ENCODE measurements at places on chromosomes 7 and 10.

DNA sequence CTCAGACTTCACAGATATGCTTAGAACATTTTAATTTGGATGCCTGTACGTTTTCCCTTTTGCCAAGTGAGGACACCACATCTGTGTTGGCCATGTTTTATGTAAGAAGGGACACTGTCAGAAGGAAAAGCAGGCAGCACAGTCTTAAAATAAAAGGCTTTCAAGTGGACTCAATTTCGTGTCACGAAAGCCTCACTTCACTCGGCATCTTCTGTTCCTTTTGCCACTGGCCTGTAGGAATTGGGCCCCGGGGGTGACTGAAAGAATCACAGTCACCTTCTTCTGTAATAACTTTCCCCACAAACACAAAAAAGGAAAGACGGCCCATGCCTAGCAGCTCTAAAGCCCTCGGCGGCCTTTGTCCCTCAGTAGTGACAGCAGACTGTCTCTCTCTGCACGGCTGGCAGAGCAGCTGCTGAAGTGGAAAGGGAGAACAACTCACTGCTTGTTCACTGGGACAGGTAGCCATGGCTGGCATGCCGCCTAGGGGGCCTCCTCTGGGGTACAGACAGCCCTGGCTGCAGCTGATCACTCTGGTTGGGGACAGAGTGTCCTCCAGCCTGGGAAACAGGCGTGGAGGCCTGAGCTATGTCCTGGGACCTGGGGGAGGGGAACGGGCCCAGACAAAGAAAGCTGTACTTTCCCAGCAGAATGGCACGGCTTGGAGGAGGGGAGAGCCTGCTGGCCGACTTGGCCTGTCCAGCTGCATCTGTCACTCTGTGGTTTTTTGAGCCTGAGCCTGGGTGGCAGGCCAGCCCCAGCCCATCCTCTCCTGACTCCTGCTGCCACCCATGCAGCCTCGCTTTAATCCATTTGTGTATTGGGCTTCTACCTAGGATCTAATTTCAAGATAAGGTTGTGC, 4.4 kb downstream of the RASSF4 start:
- DNase-seq, result no peak

- DNase-seq, result no peak
Observed at GRCh38 chr10:132479603-132480221, 57.9 kb upstream of the INPP5A start.

DNA sequence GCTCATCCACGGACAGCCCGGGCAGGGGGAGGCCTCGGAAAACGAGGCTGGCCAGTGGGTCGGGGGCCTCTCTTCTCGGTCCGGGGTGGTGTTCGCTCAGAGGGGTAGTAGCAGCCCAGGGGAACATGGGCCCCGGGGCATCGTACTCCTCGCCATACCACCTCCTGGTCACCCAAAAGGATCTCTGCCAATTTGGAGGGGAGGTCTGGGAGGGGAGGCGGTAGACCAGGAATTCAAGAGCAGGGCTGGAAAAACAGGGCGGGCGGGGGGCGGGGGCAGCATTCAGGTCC, 67.4 kb downstream of the SLC29A4 start:
- DNase-seq, result no peak

- DNase-seq, result no peak
Observed at GRCh38 chr7:155670521-155670920, 26.1 kb downstream of the RBM33 start.

DNA sequence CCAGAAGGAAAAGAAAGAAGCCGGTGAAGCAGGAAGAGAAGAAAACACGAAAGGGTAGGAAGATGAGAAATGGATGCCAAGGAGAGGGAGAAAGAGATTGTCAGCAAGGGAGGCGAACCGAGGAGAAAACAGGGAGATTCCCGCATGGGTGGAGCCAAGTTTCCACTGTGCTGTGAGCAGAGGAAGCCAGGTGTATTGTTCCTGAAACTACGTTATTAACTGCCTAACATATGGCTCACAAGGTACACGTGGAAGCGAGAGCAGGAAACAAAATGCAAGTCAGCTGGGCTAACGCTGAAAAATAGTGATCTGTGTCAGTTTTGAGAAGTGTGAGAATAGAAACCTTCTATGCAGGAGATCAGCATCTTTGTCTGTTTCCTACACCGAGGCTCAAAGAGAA, 20.4 kb upstream of the HIPK2 start:
- DNase-seq, result no peak

DNA sequence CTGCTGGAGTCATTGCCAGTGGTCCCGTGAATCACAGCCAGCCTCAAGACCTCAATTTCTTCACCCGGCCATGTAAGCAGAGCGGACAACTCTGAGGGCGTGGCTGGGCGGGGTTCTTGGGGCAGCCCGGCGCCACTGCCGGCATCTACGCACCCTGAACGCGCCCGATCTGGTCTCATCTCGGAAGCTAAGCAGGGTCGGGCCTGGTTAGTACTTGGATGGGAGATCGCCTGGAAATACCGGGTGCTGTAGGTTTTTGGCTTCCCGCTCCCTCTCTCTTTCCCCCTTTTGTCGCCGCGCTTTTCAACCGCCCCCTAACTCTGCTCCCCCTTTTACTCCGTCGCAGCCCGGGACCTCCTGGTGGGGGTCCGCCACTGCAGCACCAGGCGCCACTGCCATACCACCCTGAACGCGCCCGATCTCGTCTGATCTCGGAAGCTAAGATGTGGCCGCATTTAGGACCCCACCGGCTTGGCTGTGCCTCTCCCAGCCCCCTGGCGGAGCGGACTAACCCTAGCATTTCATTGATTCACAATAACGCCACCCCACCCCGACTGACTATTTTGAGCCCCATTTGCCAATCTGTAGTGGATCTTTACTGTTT, 25.3 kb downstream of the GARIN1A start:
- peak; percentile 72 for DNase-seq

DNA sequence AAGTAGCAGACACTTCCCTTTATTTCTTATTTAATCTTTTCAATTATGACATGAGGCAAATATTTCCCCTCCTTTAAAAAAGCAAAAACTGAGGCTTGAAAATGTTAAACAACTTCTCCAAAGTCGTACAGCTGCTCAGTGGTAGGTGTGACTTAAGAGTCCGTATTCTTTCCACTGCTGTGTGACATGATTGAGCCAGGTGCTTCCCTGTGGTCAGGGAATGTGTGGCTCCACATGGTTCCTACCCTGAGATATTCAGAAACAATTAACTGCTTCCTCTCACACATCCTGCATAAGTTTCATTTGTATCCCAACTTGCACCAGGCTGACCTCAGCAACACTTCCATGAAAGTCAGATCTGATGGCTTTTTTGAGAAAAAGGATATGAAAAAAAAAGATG, 13.6 kb downstream of the OPALIN start:
- DNase-seq, result peak; percentile 37

- DNase-seq, result no peak
Observed at GRCh38 chr7:137342265-137342664, 1.3 kb downstream of the PTN start.

DNA sequence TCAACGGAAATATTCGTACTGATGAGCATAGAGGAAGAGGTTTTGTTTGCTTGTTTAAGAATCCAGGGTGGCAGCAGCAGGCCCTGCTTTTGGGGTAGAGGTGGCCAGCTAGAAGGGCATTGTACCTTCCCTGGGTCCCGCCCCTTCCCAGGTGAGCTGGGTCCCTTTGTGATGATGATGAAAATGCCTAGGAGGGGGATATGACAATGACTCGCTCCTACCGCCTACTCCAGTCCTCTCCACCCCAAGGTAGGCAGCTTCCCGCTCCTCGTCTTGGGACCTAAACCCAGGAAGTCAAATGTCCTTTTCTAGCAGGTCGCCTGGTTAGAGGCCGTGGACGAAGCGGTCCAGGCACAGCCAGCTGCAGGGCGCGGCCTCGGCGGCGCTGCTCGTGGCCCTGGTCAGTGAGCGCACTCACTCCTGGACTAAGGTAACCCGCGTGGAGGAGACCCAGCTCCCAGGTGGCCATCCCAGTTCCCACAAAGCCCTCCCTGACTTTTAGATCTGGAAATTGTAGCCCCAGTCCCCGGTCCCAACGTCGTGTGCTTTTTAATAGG, 141.4 kb downstream of the LSMEM1 start:
- DNase-seq, result no peak

DNA sequence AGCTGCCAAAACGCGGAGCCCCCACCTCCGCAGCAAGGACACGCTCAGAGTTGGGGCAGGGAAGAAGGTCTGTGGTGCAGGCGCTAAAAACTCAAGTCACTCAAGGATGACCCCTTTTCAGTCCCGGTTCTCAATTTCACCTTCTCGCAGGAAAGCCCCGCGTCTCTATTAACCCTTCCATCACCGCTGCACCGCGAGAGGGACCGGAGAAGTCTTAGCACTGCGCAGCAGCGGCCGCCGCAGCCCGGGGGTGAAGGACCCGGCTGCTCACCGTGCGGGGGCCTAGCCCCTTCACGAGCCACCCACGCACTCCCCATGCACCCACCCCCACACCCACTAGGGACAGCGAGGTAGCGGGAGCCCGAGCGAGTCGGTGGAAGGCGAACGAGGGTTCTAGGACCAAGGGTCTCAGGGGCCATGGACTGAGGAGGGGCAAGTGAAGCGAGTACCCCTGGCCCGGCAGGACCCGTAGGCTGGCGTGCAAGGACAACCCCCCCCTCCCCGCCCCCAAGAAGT, 162.9 kb downstream of the SH3PXD2A start:
- DNase-seq, result peak; percentile 65

- DNase-seq, result peak; percentile 8
Observed at GRCh38 chr10:116398224-116398623, 29.4 kb upstream of the PNLIPRP3 start.

DNA sequence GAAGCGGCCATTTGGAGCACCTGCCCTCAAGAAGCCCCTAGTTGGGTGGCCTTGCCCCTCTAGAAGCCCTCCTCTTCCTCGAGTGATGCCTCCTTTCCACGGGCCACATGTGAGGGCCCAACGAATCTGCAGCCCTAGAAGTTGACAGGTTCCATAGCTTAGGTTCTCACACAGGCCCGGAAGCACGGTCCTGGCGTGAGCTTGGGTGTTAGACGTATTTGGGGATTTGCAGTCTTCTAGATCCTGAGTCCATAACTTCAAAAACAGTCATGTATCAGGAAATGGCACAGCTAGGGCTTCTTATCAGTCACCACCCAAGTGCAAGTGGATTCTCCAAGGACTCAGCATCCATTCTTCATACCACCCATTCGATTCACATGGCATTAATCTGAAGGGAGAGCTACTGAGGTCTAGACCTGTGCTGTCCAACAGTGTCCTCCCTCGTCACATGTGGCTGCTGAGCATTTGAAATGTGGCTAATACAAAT, 477 bp upstream of the FBXW4 start:
- DNase-seq, result no peak

GRCh38 chr10:13949844-13950542, 363.2 kb downstream of the PRPF18 start:
- DNase-seq, result no peak

DNA sequence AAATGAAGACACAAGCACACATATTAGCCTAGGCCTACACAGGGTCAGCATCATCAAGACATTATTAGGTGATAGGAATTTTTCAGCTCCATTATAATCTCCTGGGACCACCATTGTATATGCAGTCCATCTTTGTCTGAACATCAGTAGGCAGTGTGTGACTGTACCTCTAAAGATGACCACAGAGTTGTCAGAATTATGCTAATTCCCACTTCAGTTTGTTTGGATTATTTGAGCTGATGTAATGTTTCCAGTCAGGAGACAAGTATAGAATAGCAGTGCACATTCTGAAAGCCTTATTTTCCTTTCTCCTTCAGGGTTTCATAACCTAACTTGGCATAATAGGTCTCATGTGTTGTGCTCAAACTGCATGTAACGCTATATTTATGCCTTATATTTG, 306.4 kb downstream of the NXPH1 start:
- DNase-seq, result no peak

- no peak for DNase-seq
Observed at GRCh38 chr10:34198953-34199352, 616.1 kb downstream of the PARD3 start.

GRCh38 chr7:129597672-129598071, 13.8 kb upstream of the NRF1 start:
- DNase-seq, result no peak

DNA sequence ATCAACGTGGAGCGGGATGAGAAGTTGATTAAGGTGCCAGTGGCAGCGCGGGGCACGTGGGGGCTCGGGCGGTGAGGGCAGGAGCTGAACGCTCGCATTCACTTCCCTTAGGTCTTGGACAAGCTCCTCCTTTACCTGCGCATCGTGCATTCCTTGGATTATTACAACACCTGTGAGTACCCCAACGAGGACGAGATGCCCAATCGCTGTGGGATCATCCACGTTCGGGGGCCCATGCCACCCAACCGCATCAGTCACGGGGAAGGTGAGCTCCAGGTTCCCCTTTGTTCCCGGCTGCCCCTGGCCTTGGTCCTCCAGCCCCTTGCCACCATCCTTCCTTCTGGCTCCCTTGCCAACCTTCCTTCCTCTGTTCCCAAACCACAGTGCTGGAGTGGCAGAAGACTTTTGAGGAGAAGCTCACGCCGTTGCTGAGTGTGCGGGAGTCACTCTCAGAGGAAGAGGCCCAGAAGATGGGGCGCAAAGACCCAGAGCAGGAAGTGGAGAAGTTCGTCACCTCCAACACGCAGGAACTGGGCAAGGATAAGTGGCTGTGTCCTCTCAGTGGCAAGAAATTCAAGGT, 2.5 kb downstream of the UFSP1 start:
- DNase-seq, result no peak

DNA sequence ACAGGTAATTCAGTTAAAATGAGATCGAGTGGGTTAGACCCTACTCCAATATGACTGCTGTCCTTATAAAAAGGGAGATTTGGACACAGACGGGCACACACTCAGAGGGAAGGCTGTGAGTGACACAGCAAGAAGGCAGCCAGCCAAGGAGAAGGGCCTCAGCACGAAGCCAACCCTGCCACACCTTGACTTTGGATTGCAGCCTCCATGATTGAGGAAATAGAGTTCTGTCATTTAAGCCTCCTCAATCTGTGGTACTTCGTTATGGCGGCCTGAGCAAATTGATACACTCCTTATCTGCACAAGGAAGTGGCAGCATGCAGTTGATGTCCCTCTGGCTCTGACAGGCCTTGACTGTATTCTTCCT, 43.8 kb downstream of the SH2D4B start:
- no peak for DNase-seq

GRCh38 chr10:128027822-128028507, 98.3 kb downstream of the MKI67 start:
- DNase-seq, result no peak

DNA sequence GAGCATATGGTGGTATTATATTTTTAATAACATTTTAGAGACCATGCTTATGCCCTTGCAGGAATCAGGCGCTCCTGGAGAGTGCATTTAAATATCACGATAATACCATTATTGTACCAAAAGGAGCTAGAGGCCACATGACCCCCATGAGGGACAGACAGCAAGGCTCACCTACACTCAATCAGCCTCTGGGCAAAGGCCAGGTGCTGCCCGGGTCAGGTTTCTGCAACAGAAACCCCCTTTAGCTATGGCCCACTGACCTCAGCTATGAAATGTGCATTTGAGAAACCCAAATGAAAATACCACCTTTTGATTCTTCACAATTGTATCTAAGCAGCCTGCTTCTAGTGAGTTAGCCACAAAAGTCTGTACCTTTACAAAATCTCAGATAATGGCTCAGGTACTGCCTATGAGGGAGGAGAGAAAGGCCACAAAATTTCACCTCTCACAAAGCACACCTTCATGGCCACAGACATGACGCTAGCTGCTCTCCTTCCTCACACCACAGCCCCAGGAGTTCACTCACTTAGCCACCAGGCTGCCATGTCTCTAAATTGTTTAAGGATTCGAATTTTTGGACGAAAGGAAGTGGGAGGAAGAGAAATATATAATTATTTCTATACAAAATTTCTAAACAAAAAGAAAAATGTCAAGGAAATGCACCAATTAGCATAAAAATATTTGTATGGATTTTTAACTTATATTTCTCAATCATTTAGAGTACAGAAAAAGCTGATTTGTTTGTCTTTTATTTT, 79.9 kb downstream of the GLI3 start:
- DNase-seq, result no peak
